ENCODE measurements at places on chromosomes 4 and X.

GRCh38 chr4:123497340-123497739 is 100.7 kb downstream of the SPRY1 start:
- no peak for DNase-seq

GRCh38 chr4:10958226-10958856 is 273.8 kb upstream of the CLNK start:
- no peak for DNase-seq

GRCh38 chrX:74422576-74423288 is 1.4 kb downstream of the SLC16A2 start:
- no peak for DNase-seq

- no peak for DNase-seq
These were observed 496.9 kb upstream of the DIPK2B start for GRCh38 chrX:45697591-45697990.

DNA sequence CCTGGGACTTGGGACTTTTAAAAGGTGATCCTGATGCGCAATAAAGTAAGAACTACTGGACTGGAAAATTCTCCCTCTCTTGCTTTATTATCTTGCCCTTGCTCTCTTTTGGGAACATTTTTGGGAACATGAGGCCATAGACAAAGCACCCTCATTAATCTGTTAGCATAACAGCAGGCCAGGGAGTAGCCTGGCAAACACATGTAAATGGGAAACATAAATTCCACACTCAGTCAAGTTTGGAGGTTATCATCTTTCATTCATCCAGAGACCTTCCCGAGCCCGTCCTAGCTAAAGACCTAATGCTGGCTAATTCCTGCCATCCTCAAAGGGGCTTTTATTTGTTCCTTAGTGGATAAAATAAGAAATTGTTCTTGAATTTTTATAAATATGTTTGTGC is 162.8 kb upstream of the ARX start:
- DNase-seq: no peak

- DNase-seq: no peak
These were observed 102.8 kb downstream of the NAF1 start for GRCh38 chr4:163063891-163064290.

GRCh38 chrX:99722094-99722493 is 688.0 kb downstream of the PCDH19 start:
- DNase-seq: no peak

DNA sequence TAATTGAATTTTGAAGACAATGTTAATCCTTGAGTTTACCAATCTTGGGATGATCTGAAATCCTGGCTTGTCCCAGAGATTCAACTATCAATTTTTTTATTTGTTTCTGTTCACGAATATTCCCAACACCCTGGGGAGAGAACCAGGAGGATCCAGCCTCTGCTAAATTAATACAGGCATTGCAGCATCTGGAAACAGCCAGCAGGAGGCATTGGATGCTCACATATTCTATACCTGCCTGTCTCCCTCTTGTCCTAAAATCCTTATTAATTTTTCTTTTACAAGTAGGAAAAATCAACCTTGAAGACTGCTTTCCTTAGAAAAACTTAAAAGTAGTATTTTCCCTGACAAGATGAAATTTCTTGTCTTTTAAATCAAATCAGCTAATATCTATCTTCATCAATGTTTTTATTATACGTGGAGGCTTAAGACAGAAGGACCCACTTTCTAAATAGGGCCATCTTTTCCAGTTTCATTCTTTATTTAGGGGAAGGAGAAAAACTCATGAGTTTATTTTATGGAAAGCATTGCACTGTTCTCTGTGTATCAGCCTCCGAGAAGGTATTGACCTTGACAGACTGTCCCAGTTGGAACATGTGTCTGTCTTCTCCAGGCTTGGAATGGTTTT is 102.4 kb downstream of the CLNK start:
- DNase-seq: peak; percentile 9

DNA sequence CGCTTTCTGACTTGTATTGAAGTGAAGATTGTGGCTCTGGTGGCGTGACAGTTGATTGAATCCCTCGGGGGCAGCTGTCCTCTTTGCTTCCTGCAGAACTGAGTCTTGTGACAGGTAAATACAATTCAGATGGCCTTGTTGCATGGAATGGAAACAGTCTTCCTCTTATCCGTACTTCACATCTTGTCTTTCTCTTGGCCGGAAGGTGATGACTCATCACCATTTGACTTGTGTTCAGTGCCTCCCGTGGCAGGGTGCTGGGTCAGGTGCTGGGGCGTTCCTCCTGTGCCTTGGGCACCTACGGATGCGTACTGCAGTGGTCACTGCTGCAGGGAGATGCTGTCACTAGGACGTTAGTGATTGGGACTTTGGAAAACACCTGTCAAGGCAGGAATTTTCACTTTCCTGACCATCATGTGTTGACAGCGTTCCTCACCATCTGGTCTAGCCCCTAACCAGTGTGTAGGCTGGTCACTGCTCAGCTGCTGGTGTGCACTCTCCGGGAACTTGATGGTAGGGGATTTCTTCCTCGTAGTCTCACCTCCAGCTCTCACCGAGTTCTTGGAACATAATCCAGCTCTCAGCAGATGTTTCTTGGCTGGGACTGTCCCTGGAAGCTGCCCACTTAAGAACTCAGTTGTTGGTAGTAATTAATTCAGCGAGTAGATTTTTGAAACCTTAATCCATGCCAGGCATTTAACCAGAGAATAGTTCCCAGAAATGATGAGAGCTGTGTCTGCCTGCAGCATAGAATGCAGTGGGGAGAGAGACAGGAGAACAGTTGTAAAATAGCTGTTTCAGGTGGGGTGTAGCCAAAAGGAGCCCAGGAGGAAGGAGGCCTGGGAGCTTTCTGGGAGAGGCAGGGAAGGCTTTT is 7.2 kb downstream of the TBC1D14 start:
- DNase-seq: peak; percentile 46

DNA sequence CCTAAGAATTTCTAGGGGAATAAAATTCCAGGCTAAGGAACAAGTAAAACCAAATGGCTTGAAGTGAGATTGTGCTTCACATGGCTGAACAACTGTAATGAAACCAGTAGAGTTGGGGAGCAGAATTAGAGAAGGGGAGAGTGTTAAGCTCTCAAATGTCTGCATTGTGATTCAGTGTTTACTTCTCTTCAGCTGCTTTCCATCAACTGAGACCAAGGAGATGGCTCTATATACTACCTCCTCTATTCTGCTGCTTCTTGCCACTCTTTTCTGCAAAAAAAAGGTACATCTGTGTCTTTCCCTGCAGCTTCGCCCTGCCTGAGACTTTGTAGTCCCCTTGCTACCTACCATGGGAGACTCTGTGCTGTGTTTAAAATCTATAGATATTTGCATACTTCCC is 73.5 kb downstream of the WDFY3 start:
- no peak for DNase-seq

- DNase-seq: no peak
These were observed 83.9 kb downstream of the MAMLD1 start for GRCh38 chrX:150446995-150447394.

DNA sequence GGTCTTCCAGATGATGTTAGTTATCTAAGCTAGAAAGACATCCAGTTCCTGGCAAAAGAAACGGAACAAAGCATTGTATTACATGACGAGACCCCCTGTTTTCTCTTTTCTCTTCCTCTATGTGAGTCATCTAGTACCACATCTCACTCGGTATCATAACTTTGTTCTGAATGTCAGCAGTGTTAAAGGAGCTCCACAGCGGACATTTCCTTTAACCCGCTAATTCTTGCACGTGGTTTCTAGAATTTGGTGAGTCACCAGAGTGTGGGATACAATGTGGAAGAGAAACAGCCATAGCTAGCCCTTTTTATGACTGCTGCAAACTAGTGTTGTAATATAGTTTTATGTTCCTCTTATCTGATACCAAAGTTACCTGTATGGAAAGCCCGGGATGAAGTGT is 243.7 kb downstream of the TENM3 start:
- no peak for DNase-seq

GRCh38 chr4:142817442-142817841 is 28.7 kb downstream of the INPP4B start:
- peak; percentile 58 for DNase-seq

DNA sequence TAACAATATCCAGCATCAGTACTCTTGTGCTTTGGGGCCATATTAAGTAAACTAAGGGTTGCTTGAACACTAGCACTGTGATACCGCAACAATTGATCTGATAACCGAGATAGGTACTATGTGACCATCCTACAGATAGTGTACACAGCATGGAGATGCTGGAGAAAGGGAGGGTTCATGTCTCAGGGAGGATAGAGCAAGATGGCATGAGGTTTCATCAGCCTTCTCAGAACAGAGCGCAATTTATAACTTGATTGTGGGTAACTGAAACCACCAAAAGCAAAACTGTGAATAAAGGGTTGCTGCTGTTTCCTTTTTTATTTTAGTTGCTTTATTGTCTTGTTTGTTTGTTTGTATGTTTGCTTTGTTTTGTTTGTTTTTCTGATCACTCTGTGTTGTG is 1449.7 kb downstream of the PCDH7 start:
- no peak for DNase-seq

DNA sequence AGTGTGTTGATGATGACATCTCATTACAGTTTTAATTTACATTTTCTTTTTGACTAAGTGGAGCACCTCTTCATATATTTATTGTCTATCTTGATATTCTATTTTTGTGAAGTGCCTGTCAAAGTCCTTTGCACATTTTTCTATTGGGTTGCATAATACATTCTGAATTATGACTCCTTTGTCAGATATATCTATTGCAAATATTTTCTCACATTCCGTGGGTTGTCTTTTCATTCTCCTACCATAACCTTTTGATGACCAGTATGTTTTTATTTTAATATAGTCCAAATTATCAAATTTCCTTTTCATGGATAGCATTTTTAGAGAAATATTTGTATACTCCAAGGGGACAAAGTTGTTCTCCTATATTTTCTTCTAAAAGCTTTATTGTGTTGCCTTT is 126.4 kb downstream of the PJA1 start:
- no peak for DNase-seq

DNA sequence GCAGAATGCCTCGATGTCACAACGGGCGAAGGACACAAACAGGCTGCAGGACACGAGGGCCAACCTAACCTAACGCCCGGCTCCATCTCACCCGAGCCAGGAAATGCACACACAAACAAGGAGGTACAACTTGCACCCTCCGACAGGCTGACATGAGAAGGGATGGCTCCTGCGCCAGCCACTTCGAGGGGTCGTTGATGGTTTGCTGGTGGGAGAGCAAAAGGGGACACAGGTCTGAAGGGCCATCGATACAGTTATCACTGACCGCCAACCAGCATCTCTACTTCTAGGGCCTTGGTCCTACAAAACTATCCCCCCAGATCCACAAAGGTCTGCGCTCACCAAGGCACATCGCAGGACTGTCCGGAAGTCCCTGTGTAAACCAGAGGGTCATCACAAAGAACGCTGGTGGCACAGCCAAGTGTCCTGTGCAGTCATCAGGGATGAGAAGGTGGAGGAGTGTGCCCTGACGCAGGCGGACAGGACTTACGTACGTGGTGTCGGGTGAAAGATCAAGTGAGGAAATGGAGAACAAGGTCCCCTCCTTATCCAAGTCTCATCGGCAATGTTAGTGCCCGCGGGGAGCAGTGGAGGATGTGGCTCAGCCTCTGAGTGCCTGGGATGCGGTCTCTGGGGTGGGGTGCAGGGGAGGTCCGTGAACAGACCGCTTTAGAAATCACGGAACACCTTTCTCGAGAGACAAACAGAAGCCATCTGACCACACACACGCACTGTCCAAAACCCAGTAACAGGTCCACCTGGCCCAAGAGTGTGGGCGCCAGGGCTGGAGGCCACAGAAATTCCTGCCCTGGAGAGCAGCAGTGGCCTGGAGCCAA is 7.0 kb downstream of the MXD4 start:
- no peak for DNase-seq

DNA sequence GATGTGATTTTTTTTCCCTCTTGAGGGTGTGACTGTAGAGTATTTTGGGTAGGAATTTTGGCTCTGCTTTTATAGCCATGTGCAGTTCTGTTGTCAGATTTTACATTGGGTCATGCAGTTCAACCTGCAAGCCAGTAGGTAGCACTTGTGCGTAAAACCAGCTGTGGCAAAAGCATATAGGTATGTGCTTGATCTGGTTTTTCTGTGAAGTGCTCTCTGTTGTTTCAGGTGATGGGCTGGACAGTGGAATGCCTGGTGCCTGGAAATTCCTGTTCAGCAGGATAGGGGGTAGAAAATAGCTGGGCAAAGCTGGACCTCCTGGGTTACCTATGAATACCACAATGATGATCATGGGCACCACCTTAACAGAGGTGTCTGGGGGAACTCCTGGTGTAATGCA is 584.2 kb upstream of the PCDH10 start:
- no peak for DNase-seq

DNA sequence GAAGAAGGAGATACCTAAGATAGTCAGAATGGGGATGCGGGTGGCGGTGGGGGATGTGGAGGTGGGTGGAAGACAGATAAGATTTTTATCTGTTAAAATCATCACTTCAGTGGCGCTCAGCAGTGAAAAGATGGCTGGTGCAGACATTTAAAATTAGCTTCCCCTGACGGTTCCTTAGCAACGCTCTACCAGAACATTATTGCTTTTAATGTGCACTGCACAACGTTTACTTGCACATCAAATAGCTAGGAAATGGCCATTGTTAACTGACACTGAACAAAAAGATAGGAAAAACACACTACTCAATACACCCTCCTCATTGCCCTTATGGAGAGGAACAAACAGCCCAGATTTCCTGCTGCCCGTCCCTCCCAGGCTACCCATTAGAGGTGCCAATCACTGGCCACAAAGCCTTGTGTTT is 61.0 kb upstream of the FTHL17 start:
- DNase-seq: no peak

GRCh38 chrX:68935362-68935761 is 106.5 kb downstream of the EFNB1 start:
- DNase-seq: no peak

DNA sequence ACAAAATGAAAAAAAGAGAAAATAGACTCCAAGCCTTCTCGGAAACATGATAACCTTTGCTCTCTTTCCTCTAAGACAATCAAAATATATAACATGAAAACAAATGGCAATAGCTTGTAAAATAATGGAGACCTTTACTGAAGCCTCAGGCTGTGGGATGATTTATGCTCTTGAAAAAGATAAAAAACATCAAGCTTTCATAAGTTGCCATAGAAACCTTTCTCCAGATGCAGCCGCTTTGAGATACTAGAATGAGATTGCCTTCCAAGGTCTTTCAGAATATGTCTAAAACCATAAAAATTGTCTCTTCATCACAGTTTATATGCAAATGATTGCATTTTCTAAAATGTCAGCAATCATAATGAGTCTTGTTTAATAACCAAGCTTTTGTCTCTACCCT is 31.6 kb downstream of the MAOB start:
- no peak for DNase-seq

DNA sequence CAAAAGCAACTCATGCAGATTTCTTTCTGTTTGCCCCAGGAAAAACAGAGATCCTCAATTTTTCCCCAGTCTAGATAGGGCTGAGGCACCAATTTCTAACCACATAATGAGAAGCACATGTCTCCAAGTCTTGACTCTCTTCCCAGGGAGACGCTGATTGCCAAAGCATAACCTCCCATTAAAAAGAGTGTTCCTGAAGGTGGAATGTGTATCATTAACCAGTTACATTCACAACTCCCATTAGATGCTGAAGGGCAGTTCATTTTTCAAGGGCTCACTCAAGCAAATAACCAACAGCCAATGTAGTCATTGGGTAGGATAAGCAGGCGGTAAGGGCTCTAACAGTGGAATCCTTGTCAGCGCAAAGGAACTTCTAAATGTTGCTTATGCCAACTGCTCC is 27.5 kb downstream of the TMEM47 start:
- DNase-seq: no peak
